ENCODE measurements at places on chromosomes 6 and 20. TPM values are rescaled to one million over a fixed set of nuclear protein-coding genes. Genes with fewer than 3 reads are reported as not detected.

The FUT9 gene
- total RNA-seq: not detected

GRCh38 chr6:66369407-66369806 lies 662.4 kb upstream of the EYS start:
- DNase-seq: no peak

DNA sequence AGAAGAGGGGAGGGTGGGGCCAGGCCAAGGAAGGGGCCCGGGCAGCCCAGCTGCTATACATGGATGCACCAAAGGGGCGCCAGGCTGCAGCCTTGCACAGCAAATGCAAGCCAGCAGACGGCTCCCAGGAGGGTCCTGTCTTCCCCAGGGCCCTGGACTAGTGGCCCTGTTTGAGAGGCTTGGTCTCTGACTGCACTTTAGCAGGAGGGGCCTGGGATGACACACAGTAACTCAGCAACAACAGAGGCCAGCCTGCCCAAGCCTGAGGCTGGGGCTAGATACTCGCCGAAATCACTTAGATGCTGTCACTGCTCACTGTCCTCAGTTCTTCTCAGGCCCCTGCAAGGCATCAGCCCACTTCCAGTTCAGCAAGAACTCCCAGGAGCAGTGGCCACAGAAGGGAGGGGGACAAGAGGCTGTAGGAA lies 73.5 kb downstream of the TRAM2 start:
- DNase-seq: no peak

- DNase-seq: no peak
These were observed 16.4 kb upstream of the MAS1 start for GRCh38 chr6:159874435-159874834.

GRCh38 chr6:30727920-30728553 lies 7.9 kb downstream of the TUBB start:
- DNase-seq: no peak

DNA sequence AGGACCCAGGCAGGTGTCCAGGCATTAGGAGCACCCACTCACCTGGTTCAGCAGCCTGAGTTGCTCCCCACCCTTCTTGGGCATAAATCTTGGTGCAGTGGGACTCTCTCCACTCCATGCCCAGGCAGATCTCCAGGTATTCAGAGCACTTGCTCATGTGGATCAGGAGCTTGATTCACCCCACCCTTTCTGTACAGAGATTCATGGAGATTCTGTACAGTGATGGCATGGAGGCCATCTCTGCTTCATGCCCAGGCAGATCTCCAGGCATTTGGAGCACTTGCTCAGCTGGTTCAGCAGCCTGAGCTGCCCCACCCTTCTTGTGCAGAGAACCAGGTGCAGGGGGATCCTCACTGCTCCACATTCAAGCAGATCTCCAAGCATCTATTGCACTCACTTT lies 44.1 kb downstream of the BEND6 start:
- DNase-seq: no peak

The REM1 gene
- 2.7 TPM for total RNA-seq

DNA sequence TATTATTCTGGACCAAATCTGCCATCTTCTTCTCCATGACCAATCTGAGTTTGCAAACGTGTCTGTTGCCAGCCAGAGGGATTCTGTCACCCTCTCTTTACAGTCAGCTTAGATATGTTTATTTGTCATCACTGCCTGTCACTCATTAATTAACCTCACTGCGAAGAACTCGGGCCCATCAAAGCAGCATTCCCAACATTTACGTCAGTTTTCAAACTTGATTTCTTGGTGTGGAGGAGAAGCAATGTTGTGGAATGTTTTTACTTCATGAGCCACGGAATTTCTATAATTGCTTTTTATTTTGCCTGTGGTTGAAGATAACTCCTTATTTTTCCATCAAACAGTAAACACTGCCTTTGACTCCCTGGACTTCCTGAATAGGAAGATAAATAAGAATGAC lies 91.8 kb upstream of the CNKSR3 start:
- no peak for DNase-seq

DNA sequence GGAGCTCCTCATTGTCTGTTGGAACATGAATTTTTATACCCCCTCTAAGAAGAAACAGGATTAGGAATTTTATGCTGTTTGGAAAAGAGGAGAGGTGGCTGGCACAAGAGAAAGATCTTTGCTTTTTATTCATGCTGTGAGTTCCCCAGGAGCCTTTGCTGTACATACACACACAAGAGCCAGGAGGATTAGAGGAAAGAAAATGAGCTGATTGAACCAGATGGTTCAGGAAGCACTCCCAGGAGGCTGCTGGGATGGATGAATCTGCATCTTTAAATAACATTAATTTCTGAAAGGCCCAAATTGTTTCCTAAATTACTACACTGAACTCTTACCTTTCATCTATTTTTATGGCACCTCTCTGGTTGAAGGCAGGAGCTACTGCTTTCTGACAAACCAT lies 20.1 kb upstream of the TCP11 start:
- DNase-seq: no peak

The IBTK gene
- 31.6 TPM for total RNA-seq

DNA sequence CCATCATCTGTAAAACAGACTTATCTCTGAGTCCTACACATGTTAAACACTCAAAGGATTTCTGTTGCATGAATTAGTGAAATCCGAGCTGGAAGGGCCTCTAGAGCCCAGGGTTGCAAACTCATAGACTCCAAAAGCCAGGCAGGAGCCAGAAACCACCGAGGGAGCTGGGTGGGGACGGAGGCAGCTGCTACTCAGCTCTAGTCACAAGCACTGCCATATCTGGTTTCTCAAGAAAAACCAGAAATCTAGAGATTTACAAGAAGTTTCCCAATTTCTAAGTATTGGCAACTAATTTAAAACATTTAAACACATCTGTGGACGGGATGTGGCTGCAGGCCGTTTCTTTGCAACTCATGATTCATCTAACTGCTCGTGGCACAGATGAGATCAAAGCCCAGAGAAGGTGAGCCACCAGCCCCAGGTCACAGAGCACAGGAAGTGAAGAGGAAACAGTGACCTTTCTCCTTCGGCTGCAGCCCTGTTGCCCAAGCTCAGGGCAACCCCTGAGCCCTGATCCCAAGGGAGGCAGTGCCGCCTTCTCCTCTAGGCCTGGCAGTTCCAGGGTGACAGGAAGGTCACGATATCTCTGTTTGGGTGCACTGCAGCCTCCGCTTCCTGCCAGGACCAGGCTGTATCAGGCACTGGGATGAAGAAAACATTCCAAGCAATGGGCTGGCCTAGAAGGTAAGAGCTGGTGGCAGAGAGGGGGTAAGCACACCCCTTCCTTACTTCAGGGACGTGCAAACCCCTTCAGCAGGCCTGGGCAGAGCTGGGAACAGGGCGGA lies 26.4 kb upstream of the PTGIS start:
- no peak for DNase-seq

DNA sequence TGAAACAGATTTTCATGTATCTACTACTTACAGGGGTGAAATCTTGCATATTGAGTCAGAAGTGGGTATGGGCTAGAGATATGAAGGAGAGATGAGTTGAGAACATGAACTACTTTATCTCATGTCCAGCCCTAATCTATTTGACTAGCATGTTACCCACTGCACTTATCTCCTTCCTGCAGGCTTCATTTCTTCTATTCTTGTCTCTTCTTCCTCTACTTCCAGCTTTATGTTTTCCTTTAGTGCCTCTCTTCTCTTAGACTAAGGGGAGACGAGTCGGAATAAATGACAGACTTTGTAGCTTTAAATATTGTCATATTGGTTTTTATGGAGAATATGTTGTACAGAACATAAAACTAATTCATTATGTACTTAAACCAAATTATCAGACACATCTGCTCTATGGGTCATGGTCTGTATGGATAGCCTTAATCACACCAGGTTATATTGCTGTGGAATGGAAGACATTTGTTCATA lies 5.3 kb downstream of the RAB32 start:
- DNase-seq: no peak

The NKAIN4 gene
- not detected for total RNA-seq

- DNase-seq: no peak
These were observed 590 bp downstream of the C20orf204 start for GRCh38 chr20:64036346-64037198.

DNA sequence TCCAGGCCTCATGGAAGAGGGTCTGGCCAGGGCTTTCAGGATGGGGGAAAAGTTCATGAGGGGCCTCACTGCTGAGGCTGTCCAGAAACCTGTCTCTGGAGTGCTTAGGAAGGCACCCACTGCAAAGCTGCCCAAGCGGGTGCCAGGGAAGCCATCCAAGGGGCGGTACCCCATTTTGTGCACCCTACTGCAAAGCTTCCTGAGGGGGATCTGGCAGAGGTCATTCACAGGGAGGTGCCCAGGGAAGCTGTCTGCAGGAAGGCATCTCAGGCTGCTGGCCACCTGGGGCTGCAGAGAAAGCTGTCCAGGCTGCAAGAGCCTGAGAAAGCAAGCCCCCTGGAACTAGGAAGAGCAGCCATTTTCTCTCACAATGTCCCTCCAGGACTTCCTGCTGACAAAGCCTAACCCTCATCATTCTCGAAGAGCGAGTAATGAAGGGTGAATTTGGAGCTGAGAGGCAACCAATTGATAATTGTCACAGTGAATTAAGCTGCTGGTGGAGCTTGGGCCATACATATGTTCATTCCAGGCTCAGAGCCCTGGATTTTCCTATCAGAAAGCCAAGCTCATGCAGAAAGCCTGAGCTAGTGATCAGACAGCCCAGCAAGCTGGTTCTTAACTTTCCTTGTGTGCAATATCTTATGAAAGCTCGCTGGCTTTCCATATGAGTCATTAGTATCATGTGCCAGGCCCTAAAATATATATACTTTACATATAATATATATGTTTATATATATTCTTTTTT lies 62.2 kb upstream of the SLC22A16 start:
- no peak for DNase-seq

Measured in mesenteric fat pad (tissue), 1 donor.